ENCODE measurements at places on chromosomes 4 and X.

- DNase-seq, result no peak
Observed at GRCh38 chrX:20046864-20047263, 56.0 kb upstream of the BCLAF3 start.

DNA sequence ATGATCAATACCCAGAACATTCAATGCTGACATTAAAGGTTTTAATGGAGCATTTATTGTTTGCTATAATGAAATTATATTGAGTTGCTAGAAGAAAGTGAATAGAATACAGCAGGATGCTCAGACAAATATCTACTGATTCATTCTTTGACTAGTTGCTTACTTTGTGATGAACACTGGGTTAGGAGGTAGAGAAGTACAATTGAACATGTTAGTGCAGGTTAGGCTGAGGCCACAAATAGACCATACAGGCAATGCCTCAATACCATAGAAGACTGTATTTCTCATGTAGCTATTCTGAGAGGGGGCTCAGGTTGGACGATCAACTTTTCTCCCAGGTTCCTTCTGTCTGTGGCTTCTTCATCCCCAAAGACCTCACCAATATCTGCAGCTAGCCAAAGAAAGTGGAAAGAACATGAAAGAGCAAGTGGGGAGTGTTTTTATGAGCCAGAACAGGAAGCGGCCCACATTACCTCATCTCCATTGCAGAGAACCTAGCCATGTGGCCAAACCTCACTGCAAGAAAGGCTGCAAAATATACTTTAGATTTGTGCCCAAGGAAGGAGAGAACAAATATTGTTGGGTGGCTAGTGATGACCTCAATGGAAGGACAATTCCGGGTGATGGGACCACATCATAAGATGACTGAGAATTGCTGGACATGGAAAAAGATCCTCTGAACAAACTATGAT is 180.3 kb upstream of the GATB start:
- DNase-seq, result no peak

DNA sequence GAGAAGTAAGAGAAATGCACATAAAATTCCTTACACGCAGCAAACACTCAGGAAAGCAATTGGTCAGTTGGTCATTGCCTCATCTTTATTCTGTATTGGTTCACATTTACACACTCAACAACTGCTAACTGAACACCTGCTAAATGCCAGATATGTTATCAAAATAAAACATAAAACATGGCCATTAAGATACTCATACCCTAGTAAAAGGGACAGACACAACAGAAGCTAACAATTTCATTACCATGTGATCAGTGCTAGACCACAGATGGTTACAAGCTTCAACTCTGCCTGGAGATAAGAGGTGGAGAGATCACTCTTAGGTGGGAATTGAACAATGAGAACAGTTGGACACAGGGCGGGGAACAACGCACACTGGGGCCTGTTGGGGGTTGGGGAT is 26.2 kb downstream of the TEC start:
- DNase-seq, result no peak

GRCh38 chr4:179268791-179269190 is 1826.6 kb upstream of the AGA start:
- no peak for DNase-seq

- DNase-seq, result no peak
Observed at GRCh38 chr4:89009115-89009514, 47.9 kb downstream of the FAM13A start.

- no peak for DNase-seq
Observed at GRCh38 chr4:183554878-183555585, 50.2 kb downstream of the ING2 start.

DNA sequence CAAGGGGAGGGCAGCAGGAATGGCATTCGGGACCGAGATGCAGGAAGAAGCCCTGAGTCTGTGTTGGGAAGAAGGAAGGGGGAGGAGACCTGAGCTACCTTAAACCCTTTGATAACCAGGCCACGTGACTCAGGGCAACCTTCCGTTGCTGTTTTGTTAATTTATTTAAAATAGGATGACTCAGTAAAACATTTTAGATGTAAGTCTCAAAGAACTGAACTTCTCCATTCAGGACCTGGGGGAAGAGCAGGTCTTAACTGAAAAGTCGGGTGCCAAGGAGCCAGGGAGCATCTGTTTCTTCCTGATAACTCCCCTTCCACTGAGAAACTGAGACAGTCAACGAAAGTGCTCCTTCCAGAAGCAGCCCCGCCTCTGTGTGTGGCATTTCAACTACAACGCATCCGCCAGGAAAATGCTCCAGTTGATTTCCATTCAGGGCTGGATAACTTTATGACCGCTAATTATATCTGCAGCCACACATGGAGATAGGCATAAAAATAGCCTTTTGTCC is 88.0 kb downstream of the IRF2 start:
- DNase-seq, result peak; percentile 32

DNA sequence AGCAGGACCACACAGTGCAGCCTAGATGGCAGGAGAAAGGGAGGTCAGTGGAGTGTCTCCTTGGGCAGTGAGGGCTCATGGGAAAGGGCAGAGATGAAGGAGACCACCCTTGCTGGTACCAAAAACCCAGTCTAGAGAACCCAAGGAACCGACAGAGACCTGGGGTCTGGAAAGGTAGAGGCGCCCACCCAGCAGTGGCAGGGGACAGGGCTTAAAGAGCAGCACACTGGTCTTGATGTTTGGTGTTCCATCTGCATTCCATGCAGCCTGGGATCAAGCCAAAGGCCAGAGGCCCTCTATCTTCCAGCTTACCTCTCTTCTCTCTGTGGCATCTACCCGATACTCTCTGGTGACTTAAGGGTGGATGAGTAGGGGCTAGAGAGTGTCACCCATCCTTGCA is 127.5 kb downstream of the PJA1 start:
- no peak for DNase-seq

DNA sequence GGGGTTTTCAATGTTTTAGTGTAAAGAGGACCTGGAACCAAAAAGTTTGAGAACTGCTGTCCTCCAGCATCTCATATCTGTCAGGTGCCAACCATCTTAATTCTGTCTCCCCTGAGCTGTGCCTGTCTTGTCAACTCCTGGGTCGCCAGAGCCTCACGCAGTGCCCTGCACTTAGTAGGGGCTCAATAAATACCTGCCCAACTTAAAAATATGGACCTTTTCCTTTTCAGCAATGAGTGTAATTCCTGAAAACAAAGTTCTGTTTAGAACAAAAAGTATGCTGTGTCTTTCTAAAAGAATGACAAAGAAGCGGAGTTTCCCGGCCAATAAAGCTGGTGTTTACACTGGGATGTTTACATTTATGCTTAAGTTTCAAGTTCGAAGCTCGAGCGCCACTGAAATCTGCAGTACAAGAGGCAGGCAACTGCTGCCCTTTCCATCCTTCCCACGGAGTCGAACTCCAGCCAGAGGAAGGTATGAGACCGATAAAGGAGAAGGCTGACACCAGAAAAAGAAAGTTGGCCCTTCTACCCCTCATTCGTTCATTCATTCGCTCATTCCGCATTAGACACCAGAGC is 1.1 kb upstream of the HTATSF1 start:
- DNase-seq, result no peak

All from HAP-1 (cell line).